Stimulated activated CD8-positive, alpha-beta memory T cell treated with anti-CD3 and anti-CD28 coated beads, Interleukin-2, amount 100 ng/mL, for 48 hours (primary cell): ENCODE measurements at places on chromosomes 1 and 21.
A peak's percentile ranks its signal among the peaks of the same experiment; 100 is the strongest.

GRCh38 chr1:171507435-171507834, 22.1 kb downstream of the PRRC2C start:
- DNase-seq = no peak

DNA sequence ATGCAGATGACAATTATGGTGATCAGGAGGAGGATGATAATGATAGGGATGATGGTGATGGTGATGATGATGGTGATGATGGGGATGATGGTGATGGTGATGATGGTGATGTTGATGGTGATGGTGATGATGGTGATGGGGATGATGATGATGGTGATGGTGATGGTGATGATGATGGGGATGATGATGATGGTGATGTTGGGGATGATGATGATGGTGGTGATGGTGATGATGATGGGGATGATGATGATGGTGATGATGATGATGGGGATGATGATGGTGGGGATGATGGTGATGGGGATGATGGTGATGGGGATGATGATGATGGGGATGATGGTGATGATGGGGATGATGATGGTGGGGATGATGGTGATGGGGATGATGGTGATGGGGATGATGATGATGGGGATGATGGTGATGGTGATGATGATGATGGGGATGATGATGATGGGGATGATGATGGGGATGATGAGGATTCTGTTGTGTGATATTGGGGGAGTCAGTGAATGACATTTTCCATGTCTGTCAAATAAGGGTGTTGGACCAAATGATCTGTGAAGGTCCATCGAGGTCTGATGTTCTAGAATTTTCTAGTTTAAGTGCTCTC, 65.6 kb upstream of the RPL11 start:
- DNase-seq = no peak

GRCh38 chr1:115545791-115546733, 95.7 kb upstream of the VANGL1 start:
- peak; percentile 1 for DNase-seq

GRCh38 chr1:103365860-103366569, 159.5 kb upstream of the RNPC3 start:
- DNase-seq = no peak

- no peak for DNase-seq
These were observed 18.1 kb upstream of the USP24 start for GRCh38 chr1:55233145-55233777.

DNA sequence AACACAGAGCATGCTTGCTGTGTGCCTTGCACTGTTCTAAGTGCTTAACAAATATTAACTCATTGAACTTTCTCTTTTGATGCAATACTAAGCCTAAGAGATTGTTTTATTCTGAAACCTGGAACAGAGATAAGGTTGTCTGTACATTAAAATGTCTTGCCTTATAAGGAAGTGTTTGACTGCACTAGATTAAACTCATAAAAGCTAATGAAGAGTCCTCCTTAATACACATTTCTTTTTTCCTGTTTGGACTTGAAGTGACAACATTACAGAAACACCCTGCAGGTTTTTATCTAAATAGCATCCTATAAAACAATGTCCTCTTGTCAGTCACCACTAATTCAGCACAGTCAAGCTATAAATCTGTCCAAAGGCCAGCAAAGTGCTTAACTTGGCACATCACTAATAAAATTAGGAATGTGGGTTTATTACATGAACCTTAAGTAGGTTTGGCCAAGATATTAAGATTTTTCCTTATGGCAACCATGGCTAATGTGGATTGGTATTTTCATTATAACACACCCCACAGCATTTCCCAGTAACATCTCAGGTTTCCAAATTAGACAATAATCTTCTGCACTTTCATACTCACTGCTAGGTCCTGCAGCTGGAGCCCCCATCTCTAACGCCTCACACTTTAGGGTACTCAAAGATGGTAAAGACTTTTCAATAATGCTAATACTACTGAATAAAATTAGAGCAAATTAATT, 389.7 kb downstream of the LMO4 start:
- DNase-seq = no peak

GRCh38 chr21:21740207-21740606, 742.0 kb downstream of the NCAM2 start:
- DNase-seq = no peak

GRCh38 chr1:208131621-208132286, 112.4 kb downstream of the PLXNA2 start:
- DNase-seq = no peak

GRCh38 chr1:228376262-228376628, 30.4 kb downstream of the TRIM11 start:
- DNase-seq = no peak

DNA sequence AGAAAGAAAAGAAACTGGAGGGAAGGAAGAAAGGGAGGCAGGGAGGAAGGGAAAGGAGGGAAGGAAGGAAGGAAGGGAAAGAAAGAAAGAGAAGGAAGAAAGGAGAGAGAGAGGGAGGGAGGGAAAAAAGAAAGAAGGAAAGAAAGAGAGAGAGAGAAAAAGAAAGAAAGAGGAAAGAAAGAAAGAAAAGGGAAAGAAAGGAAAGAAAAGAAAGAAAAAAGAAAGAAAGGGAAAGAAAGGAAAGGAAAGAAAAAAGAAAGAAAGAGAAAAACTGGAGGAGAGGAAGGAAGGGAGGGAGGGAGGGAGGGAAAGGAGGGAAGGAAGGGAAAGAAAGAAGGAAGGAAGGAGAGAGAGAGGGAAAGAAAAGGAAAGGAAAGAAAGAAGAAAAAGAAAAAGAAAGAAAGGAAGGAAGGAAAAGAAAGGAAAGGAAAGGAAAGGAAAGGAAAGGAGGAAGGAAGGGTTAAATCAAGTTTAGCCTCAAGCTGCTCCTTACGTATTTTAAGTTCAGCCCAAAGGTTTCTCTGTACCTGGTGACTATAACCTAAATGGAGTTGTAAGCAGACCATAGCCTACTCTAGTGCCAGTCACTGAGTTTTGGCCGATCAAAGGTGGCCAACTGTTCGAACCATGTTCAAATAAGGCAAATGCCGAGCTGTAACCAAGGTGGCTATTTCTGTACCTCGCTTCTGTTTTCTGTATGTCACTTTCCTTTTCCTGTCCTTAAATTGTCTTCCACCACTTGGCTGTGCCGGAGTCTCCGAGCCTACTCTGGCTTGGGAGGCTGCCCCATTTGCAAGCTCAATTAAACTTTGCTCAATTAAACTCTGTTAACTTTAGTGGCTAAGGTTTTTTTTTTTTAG, 37.8 kb upstream of the TMPRSS2 start:
- no peak for DNase-seq

GRCh38 chr1:24286246-24287010, 32.7 kb upstream of the GRHL3 start:
- no peak for DNase-seq

GRCh38 chr1:183073320-183073719, 50.1 kb downstream of the LAMC1 start:
- DNase-seq = no peak

DNA sequence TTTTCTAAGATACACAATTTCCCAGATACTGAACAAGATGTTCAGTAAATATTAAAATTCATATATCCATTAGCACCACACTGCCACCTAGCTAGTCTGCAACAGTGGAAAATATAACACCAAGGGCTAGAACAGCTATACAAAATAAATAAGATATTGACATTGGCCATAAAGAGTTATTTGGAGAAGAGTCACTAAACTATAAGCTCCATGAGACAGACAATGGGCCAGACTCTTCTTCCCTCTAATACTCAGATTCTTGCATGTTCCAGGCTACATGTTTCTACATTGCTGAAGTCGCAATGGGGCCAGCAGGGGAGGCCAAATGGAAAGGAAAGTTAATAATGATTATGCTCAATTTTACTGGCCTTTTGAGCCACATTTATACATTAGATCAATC, 21.5 kb downstream of the SPATA6 start:
- DNase-seq = no peak

- DNase-seq = no peak
These were observed 126.2 kb downstream of the LACTBL1 start for GRCh38 chr1:22846458-22846857.

DNA sequence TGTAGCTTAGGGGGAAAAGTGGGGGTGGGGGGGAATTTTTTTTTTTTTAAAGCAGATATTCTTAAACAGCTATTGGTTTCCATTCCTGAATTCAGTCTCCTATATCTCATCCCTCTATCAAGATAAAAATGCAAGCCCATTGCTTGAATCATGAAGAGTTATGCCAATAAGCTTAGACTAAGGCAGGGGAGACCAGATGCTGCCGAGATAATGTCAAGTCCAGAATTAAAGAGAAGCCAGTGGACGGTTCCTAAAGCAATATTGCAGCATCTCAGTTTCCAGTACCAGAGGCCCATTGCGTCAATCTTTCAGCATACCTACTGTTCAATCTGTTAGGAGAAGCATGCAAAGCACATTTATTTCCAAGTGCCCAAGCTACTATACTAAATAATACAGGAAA, 309.4 kb downstream of the BARHL2 start:
- DNase-seq = no peak

GRCh38 chr1:147738739-147739476, 21.5 kb downstream of the GJA5 start:
- no peak for DNase-seq

- DNase-seq = no peak
These were observed 111.6 kb upstream of the ERRFI1 start for GRCh38 chr1:8137481-8138244.

DNA sequence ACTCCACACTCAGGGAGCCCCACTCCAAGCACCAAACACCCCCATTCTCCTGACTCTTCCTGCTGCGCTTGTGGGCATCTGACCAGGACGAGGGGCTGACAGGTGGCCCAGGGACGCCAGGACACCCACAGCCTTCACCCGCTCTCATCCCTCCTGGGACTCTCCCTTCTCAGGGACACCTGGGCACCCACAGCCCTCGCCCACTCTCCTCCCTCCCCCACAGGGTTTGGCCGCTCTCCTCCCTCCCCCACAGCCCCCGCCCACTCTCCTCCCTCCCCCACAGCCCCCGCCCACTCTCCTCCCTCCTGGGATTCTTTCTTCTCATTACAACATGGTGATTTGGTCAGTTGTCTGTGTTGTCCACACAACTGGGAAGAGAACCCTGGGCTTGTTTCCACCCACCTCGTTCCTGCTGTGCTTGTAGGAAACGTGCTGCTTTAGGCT, 43.4 kb downstream of the PRDM15 start:
- DNase-seq = no peak

GRCh38 chr1:44283524-44284173, 70.4 kb downstream of the DMAP1 start:
- no peak for DNase-seq

- no peak for DNase-seq
These were observed 175.1 kb downstream of the FASLG start for GRCh38 chr1:172833954-172834353.

- no peak for DNase-seq
These were observed 17.4 kb downstream of the WDR4 start for GRCh38 chr21:42861848-42862400.

- DNase-seq = no peak
These were observed 17.0 kb upstream of the RUNX3 start for GRCh38 chr1:24946861-24947658.

DNA sequence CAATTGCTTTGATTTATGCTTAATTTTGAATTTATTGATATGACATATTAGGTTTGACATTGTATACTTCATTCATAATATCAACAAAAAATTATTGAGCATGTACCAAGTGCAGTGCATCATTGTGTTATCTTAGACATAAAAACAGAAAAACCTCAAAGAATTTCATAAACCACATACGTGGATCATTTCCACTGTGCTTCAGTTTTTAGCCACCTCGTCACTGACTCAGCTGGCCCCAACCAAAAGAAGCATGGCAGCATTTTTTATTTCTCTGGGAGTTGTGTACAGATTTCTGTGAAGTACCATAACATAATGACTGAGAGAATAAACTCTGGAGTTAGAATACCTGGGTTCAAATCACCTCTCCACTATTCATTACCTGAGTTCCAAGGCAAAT, 95.6 kb upstream of the C1orf87 start:
- no peak for DNase-seq

DNA sequence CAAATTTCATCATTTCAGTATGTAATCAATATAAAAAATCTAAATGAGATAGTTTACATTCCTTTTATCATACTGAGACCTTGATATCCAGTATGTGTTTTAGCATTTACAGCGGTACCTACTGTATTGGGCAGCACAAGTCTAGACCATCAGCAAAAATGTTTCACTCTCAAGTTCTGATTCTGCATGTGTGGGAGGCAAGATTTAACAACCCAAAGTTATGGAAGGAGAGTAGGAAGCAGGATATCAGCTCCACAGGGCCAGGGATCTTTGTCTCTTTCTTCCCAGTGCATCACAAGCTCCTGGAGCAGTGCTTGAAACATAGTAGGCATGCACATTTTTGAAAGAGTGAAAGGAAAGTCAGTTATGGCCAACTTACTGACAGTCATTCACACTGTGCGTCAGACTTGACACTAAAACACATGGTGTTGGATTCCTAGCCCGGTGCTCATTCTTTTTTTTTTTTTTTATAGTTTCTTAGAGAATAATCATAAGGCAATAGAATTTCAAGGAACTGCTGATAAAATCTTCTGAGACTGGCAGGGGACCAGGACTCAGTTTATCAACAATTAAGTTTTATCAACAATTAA, 6.1 kb downstream of the TENT5C start:
- no peak for DNase-seq

GRCh38 chr1:186492531-186493291, 31.8 kb upstream of the PDC start:
- no peak for DNase-seq

- no peak for DNase-seq
These were observed 10.4 kb downstream of the C1orf226 start for GRCh38 chr1:162391790-162392563.

- DNase-seq = no peak
These were observed 390 bp upstream of the S100A9 start for GRCh38 chr1:153357076-153357852.

GRCh38 chr1:67159233-67159632, 7.0 kb upstream of the IL23R start:
- DNase-seq = no peak

GRCh38 chr1:65260851-65261473, 48.4 kb upstream of the DNAJC6 start:
- no peak for DNase-seq

DNA sequence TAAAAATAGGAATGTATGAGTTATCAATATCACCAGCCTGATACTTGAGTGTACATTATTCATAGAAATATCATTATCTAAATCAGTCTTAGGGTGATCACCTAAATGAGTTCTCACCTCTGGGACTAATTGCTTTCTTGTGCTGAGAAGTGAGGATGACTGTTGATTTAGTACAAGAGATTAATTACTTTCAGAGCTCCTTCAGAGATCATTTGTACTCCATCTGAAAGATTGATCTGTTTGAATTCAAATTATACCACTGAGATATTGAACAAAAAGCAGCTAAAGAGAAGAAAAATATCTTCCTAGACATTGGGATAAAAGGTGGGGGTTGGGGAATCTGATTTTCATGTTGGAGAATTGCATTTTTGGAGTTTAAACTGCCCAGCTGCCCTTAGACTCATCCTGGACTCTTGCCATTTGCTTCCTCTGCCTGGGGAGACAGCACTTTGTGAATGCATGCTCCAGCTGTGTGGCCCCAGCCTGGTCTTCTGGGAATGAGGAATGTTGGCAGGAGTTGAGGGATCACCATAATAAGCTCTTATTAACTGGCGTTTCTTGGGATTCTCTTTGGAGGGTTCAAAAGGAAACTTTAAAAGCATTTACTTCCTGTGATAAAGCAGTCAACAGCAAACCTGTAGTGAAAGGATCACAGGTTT, 19.7 kb upstream of the PGBD2 start:
- no peak for DNase-seq
